Stimulated activated CD8-positive, alpha-beta memory T cell treated with anti-CD3 and anti-CD28 coated beads, Interleukin-2, amount 100 ng/mL, for 48 hours (primary cell): ENCODE measurements at places on chromosomes 4 and X.
A peak's percentile ranks its signal among the peaks of the same experiment; 100 is the strongest.

- DNase-seq, result no peak
Observed at GRCh38 chr4:163493643-163494359, 689 bp upstream of the TMA16 start.

DNA sequence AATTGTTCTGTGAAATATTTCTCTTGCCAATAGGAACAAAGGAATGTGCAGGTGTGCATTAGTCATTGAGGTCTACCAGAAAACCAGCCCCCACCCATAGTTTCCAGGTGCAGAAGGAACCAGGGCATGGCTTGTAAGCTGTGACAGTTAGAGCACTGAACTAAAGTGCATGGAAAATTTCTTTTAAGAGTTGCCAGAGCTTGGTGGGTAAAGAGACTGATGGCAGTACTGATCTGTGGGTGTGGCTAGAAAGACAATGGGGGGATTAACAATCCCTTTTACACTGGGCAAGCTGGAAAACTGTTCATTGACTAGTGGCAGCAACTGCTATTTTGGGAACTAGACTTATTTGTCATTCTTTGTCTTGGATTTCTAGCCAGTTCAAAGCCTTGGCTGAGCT lies 326.9 kb downstream of the PCDH19 start:
- DNase-seq, result no peak

DNA sequence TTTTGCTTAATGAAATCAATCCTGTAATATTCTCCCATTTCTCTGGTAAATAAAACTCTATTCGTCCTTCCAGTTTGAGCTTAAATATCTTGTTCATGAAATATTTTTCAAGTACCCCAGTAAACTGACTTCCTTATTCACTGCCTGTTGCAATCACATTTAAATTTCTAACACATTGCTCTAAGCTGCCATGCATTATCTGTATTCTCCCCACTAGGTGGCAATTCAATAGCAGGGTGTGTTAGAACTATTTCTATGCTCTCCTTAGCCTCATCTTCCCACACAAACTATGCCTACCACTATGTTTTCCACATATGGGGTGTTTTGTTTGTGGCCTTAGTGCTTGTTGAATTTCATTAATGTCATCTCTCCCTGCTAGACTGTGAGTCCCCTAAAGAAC lies 377.1 kb upstream of the HS3ST1 start:
- DNase-seq, result no peak

GRCh38 chr4:70601422-70602039 lies 9.5 kb downstream of the AMBN start:
- DNase-seq, result peak; percentile 9

DNA sequence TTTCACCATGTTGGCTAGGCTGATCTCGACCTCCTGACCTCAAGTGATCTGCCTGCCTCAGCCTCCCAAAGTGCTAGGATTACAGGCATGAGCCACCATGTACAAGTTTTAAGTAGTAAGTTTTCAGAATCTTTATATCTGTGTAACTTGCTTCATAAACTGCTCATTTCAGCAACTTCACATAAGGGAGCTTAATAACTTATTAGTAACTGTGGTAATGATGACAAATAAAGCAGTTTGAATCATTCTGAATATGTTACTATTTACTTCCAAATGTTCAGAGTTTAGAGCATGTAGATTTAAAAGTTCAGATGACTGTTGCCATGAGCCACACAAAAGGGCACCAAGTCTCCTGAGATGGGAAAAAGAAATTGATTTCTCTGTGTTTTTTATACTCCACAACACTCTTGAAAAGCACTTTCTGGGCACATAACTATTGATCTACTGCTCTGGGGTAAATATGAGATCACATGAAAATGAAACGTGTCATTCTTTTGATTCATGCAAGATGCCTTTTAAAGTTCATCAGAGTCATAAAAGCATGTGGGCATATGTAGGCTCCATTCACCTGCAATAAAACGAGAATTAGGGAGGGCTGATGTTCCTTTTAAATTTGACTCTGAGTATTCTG lies 14.1 kb upstream of the CA5B start:
- no peak for DNase-seq

GRCh38 chrX:118062817-118063615 lies 53.6 kb downstream of the KLHL13 start:
- DNase-seq, result no peak

DNA sequence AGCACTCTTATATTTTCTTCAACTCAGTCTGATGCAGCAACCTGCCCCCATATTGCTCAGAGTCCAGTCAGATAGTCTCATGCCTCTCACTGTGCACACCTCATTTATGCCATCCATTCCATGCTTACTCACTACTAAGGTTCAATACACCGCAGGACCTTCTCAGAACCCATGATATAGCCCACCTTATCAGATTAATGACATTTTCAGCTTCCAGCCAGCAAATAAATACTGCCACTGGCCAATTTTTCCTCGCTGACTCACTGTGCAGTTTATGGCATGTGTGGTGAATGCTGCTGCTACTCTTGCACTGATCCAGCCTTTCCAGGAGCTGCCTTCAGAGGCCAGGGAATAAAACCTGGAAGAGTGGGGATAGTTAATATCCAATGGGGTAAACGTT lies 380.6 kb upstream of the SPOCK3 start:
- no peak for DNase-seq

- DNase-seq, result peak; percentile 11
Observed at GRCh38 chr4:56434599-56435139, 746 bp downstream of the PPAT start.

DNA sequence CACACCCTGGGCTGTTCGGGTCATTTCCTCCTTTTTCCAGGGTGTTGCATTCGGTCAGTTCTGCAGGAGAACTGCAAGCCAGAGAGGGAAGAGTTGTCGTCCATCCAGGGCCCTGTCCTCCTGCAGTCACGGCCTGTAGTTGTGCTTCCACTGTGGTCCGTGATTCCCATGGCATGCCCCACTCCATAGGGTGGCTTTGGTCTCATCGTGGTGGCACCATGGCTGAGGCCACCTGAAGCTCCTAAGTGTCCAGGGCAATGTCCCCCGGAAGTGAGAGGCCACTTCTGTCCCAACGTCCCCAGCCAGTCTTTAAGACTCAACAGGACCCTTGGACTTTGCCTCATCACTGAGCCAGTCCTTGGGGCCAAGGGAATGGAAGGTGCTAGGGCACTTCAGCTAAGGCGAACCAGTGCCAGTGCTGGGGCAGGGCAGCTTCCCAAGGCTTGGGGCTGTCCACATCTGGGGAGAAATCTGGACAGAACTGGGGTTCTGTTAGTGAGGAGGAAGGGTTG lies 83.7 kb downstream of the HTRA3 start:
- no peak for DNase-seq
